Amniotic stem cell (primary cell): ENCODE measurements at places on chromosomes 16 and 17.

- no peak for DNase-seq
These were observed 32.5 kb downstream of the CD300LF start for GRCh38 chr17:74680213-74680612.

- no peak for DNase-seq
These were observed 36.8 kb upstream of the ZC3H18 start for GRCh38 chr16:88533381-88533917.

DNA sequence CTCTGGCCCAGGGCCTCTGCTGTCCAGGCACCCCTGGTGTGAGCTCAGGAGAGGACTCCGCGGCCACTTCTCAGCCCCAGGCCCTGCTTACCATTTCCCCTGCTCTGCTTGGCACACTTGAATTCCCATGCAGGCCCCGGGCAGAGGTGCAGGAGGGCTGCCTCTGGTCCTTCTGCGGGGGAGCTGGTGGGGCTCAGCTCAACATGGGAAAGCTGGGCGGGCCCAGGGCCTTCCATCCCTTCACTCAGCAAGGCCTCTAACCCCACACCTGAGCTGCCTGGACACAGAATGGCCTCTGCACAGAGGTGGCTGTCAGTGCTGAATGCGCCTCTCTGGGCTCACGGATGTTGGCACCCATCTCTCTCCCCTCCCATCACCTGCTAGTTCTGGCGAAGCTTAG is 12.5 kb upstream of the RNPS1 start:
- DNase-seq = no peak

DNA sequence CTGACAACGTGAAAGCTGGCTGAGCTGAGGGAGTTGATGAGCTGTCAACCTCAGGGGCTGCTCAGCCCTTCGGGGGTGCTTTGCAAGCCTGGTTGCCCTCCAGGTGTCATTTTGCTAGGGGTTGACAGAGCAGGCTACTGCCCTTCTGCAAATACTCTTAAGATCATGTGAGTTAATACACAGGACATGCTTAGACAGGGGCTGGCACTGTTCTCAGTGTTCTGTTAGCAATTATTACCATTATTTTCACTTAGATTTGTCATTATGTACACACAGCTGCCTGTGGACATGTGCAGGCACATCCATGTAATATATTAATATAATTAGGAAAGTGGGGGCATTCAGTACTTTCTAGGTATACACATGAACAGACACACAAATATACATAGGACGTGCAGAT is 554.3 kb upstream of the HSBP1 start:
- DNase-seq = no peak

- DNase-seq = peak; percentile 55
These were observed 59.0 kb downstream of the TANGO6 start for GRCh38 chr16:68902003-68902968.

- DNase-seq = peak; percentile 89
These were observed 1.4 kb upstream of the TOB1 start for GRCh38 chr17:50867363-50868139.

- DNase-seq = peak; percentile 83
These were observed at the start of gene ATAD5 for GRCh38 chr17:30831663-30832437. TSS of gene ATAD5 (plus strand) at chr17:30831966. CDS start at chr17:30832348, 382 bp downstream.

- DNase-seq = no peak
These were observed 22.4 kb downstream of the NLRP1 start for GRCh38 chr17:5561736-5562571.

GRCh38 chr16:50266337-50267091 is at the start of gene ADCY7:
TSS of gene ADCY7 (plus strand) at chr16:50266551. CDS start at chr16:50288180, 21,629 bp downstream.
- DNase-seq = peak; percentile 70

GRCh38 chr17:50908860-50909764 is 43.0 kb upstream of the TOB1 start:
- no peak for DNase-seq

DNA sequence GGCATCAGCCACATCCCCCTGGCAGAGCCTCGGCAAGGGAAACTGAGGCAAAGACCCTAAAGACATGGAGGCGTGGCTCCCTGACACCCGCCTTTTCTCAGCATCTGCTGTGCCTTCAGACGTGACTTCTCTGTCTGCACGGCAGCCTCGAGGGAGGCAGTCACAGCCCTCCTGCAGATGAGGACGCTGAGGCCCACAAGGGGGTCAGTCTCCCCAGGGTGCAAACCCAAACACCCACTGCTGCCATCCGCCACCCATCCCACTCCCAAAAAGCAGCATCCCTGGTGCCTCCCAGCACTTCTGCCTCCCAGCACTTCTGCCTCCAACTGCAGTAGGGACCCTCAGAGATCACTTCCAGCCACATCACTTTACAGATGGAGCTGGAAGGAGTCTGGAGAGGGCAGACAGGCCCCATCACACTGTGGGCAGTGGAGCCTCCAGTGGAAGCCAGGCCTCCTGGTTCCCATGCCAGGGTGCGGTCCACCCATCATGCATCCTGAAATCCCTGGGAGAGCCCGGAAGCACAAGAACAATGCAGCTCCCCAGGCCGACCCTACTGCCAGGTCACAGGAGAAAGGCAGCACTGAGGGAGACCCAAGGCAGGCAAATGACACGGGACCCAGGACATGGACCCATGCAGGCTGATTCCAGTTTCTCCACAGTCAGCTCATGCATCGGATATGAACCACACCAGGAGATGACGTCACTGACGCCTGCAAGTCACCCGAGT is 23.8 kb downstream of the KDM8 start:
- DNase-seq = no peak

DNA sequence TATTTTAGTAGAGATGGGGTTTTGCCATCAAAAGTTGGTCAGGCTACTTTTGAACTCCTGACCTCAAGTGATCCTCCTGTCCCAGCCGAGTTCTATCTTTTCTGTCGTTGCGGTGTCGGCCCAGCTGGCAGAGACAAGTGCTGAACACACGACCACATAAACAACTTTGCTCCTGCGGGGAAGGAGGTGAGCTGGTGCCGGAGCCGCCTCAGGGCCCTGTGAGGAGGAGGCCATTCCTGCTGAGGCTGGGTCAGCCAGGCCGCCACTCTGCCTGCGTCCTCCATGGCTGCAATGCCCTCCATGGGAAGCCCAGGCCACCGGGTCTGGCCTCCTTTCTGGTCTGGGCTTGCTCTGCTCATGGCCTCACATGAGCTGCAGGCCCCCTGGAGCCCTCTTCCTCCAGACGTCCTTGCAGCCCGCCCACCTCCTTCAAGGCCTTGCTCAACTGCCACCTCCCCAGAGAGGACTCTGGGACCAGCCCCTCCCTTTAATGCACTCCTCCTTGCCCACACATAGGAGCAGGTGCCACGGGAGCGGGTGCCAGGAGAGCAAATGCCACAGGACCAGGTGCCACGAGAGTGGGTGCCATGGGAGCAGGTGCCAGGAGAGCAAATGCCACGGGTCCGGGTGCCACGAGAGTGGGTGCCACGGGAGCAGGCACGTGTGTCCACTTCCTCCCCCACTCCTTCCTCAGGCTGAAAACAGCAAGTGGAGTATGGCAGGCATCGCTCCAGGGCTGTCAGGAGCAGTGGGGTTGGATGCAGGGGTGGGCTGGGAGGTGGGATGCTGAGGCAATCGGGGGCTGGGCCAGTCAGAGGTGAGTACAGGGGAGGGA is 28.4 kb upstream of the CBFA2T3 start:
- DNase-seq = no peak

DNA sequence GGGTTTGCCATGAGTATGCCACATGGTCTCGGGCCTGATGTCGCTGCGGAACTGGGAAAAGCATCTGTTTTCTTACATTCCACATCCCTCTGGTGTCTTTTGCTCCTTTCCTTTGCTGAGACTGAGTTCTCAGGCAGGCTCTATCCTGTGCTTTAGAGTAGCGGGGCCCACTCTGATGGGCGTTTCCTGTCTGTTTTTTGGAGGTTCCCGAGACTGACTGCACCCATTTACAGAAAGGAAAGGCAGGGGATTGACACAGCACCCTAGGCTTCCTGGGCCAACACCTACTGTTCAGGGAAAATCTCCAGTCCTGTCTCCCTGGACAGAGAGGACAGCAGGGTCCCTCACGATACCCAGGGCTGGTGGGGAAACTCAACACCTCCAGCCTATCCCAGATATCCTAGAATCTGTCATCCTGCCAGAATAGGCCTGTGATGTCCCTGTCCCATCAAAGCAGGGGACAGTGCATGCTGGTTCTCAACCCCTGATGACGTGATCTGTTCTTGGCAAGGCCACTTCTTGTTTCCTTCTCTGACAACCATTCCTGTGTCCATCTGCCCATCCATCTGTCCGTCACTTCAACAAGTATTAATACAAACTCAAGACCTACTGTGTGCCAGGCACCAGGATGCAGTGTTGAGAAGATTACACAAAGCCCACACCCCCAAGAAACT is 42.2 kb downstream of the ACTG1 start:
- no peak for DNase-seq

DNA sequence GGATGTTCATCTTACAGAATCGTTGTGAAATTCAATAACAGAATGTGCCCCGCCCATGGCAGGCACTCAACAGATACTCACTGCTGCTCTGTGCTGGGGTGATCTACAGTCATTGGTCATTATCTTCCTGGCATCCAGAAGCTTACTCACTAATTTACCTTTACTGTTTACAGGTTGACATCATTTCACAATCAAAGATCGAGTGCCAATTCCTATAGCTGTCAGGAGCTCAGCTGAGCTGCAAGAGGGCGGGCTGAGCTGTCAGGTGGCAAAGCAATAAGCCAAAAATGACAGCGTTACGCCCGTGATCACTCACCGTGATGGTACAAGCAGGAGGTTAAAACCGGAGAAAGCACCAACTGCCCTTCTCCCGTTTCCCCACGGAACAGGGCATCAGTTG is 51.2 kb downstream of the LITAF start:
- no peak for DNase-seq

DNA sequence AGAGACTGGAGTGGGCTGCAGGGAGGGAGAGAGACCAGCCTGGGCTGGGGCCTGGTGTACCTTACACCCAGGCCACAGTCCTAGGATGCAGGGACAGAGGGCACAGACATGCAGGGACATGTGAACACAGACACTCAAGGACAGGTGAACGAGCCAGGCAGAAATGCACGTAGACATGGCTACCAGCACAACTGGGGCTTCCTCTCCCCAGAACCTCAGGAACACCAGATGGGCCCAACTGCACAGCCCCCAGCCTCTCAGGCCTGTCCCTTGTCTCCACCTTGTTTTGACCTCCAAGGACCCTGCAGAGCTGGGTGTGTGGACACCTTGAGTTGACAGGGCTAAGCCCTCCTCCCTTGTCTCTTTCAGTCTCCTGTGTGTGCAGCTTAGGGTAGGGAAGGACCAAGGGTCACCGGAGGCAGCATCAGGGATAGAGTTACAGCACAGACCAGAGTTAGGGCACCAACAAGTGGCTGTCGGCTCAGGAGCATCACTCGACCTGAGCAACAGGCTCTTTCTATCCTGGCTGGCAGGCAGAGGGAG is 9.2 kb downstream of the SEZ6 start:
- DNase-seq = no peak

DNA sequence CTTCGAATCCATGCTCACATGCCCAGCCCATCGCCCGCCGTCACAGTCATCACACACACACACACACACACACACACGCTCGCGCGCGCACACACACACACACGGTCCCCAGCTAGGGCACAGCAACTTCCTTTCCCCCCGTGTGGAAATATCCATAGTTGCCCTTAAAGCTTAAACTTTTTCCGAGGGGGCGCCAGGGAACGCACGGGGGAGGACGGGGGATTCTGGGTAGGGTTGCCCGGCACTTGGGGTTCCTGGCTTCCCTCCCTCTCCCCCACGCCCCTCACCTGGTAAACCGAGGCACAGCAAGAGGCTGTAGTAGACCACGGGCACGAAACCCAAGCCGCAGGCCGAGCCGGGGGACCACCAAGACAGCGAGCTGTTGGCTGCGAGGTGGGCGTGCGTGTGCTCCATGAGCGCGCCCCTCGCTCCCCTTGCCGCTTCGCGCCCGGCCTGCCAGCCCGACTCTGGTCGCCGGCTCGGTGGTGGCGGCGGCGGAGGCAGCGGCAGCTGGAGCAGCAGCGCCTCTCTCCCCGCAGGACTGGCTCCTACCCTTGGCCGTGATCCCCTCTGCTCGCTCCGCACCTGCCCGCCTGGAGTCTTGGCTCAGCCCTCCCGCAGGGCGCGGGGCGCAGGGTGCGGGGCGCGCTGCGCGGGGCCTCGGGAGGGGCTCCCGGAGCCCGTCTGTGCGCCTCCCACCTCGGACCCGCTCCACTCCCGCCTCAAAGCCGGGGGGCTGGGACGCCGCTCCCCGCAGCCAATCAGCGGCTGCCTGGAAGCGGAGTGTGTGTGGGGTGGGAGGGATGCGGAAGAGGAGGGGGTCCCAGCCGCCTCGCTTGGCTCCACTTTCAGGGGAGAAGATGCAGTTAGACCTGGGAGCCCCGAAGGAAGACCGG is at the start of gene GPR139:
GPR139 (minus strand) TSS at position 688 of the 896 bp plus-strand sequence; CDS start at position 414, 274 bp downstream.
- no peak for DNase-seq

- DNase-seq = no peak
These were observed 776 bp upstream of the TMEM219 start for GRCh38 chr16:29961127-29961478.

DNA sequence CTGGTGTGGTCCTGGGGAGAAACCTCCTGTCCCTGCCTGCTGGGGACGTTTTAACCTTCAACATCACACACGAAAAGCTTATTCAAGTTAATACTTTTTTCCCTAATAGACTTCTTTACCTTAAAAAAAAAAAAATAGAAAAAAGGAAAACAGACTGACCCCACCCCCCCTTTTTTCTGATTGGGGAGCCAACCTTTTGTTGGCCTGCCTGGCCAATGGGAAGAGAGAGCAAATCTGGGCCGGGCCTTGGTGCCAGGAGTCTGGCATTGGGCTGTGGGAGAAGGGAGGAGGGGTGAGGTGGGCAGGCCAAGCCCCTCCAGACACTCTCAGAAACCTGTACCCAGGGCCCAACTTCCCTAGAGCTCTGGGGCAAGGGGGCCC is 3.0 kb downstream of the CBX8 start:
- peak; percentile 36 for DNase-seq

DNA sequence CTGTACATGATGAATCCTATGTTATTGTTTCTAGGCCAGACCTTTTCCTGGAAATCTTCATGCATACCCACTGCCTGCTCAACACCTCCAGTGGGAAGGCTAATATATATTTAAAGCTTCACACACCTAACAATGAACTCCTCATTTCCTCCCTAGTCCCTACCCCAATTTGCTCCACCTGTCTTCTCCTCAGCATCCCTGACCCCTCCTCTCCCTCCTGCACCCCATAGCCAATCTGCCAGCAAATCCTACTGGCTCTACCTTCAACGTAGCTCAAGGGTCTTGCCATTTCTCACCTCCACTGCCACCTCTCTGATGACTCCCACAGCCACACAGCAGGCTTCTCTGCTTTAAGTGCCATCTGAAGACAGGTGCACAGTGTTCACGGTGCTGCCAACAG is 215.6 kb upstream of the WSB1 start:
- no peak for DNase-seq
